ENCODE measurements at places on chromosomes 7 and 10.

DNA sequence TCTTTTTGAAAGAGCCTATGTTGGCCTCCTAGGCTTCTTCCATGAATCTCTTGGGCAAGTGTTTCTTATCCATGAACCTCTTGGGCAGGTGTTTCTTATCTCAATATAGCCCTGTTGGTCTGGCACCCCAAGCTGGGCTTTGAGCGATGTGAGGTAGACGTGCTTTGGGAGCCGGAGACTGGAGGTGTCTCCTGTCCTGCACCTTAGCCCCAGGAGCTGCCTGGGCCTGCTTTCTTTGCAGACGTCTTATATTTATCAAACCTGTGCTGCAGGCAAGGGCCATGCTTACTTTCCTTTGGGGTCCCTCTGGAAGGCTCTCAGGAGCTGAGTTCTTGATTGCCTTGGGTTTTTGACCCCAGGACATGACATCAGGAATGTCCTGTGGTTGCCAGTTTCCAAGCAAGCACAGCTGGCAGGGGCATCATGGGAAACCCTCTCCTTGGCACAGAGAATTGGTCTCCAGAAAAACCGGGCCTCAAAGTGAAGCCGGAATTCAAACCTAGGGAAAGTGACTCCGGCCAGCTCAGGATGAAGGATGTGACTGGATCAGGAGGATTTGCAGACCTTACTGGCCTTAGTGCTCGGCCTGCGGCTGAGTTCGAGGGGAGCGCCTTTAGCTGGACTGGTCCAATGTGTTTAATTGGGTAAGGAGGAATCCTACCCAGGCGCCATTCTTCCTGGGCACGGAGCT lies 2.8 kb downstream of the JAKMIP3 start:
- DNase-seq: no peak

DNA sequence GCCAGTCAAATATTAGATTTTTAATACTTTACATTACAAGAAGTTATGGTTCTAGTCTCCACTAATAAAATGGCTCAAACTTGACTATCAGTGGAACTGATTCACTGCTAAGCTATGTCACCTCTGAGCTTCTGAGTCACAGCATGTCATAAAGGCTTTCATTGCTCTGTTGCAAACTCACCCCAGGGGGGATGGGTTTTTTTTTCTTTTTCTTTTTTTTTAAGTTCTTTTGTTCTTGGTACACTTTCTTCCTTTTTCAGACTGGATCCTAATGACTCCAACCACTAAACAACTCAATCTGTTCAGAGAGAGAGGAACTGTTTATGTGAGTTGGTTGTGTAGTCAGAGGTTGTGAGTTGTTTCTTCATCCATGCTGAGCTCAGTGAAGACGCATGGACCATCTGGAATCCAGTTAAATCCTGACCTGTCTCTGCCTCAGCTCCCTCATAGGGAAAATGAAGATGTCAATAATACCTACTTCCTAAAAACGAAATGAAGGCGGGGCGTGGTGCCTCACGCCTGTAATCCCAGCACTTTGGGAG lies 11.0 kb downstream of the MYOF start:
- DNase-seq: no peak

- DNase-seq: no peak
These were observed 120.8 kb upstream of the HPS1 start for GRCh38 chr10:98567391-98568133.

DNA sequence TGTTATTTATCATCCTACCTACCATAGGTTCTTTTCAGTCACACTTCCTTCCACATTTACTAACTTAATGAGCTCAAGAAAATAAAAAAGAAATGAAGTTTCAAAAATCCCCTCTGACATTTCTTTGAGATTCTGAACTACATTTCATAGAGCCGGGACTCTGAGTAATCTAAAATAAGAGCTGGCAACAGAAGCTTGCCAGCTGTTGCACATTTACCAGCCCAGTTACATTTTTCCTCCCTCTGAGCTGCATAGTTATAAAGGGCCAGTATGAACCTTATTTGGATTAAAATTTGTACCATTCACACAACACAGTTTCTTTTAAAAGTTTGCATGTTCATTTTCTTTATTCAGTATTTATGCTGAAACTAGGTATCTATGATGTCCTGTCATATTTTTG lies 119.5 kb upstream of the CAV2 start:
- DNase-seq: no peak

GRCh38 chr10:88106366-88106765 lies 242.9 kb downstream of the PTEN start:
- no peak for DNase-seq

GRCh38 chr7:1562116-1562515 lies 6.1 kb upstream of the TMEM184A start:
- DNase-seq: no peak

DNA sequence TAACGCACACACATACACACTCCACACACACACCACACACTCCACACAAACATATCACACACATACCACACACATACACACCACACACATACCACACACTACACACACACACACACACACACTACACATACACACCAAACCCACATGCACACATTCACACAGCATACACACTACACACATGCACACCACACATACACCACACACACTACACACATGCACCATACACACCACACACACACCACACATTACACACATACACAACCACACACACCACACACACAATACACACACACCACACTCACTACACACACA lies 66.3 kb downstream of the MKI67 start:
- DNase-seq: no peak

DNA sequence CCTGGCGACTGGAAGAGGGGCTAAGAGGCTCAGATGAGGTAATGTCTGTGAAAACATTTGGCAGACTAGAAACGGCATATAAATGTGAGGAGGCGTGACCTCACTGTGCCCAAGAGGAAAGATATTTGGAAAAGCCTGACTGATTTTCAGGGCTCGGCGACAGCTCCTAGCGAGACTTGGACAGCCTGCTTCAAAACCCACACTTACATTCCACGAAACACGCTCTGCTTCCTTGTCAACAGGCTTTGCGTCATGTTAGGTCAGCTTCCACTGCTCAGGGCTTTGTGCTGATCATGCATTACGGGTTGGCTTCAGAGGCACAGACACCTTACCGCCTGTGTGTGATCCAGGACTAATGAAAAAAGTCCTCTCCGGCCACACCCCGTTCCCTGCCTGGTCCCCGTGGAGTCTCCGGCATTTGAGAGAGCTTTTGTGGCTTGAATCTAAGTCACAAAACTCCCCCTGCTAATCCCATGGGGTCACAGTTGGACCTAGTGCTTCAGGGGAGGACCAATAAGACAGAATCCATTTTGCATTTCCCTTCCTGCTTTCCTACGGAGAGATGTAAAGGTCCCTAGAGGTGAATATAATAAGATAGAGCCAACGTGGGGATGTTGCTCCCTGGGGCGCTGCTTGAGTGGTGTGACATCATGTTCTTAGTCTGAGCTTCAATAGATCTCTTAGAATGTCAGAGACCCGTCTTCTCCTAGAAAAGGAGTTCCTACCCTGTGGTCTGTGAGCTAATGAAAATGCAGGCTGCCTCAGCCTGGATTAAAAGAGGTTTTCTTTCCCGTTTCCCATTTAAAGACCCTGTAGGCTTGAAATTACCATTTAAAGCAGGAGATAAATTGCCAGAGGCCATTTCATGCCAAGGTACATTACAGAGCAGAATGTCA lies 25.5 kb downstream of the FGFBP3 start:
- peak; percentile 21 for DNase-seq

DNA sequence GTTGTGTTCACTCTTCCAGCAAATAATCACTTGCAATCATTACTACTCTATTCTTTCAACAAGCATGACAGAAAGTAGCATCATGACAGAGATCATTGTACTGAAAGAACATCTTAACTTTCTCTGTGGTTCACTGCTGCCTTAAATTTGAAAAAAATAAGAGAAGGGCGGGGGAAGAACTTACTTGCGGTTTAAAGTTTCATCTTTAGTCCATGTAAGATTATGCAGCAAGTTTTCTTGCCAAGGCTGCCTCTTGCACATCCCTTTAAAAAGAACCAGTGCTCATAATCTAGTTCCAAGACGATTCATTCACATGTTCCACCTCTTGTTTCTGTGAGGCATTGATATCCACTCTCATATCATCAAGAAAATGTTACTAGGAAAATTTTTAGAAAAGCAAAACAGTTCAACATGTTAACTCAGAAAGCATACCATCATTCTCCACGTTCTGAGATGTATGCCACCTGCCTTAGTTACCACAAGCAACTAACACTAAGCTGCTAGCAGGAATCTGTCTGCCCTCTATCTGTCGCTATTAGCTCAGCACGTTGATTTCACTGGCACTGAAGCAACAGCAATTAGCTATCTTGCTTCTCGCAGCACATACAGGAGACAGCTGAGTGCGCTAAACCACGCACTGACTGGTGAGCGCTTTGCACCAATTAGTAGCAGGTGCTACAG lies at the start of gene PCDH15:
TSS of gene PCDH15 (minus strand) at position 491 of the 681 bp plus-strand sequence. CDS start 136,969 bp downstream, outside the sequence.
- DNase-seq: no peak

- DNase-seq: no peak
These were observed 143.8 kb downstream of the CFTR start for GRCh38 chr7:117623606-117624005.

DNA sequence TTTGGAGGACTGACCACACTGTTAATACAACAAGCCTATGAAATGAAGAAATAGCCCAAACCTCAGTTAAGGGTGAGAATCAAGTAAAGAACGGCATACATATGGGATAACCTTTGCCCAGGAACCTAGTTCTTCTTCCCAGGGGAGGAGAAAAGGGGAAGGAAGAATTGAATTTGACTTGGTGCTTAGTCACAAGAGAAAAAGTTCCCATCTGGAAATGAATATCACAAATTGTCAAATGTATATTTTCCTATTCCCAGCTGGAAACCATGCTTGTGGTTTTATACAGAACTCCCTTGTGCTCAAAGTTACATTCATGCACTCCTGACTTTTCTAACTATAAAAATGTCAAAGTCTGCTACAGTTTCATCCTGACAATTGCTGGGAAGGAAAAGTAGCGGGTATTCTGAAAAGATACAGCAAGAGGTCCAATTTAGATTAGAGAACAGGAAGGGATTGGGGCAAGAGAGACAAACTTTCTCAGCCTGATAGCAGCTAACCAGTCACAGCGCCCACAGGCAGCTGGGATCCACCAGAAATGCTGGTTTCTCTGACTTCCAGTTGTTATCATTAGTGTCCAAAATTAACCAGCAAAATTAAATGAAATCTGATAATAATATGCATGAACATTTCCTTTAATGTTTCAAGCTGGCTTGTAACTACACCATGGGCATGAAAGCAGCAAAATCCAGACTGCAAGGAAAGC lies 18.6 kb upstream of the GSAP start:
- DNase-seq: no peak

DNA sequence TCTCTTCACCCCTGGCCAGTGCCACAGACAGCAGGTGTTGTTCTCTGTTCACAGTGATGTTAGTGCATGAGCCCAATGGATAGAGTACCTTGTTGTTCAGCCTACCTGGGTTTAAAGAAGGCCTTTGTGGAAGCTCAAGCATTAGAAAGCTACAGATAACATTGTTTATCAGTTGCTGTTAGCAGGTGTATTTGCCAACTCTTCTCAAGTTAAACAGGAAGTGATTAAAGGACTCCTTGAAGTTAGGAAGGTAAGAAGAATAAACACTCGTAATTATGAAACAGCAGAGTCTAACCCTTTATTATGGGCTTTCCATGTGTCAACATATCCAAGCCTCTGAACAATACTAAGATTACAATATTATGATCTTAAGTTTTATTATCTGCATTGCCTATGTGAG lies 25.9 kb downstream of the RGR start:
- DNase-seq: no peak

- DNase-seq: no peak
These were observed 6.0 kb downstream of the LRRC17 start for GRCh38 chr7:102918845-102919244.

GRCh38 chr7:87872346-87872745 lies 3.8 kb downstream of the SLC25A40 start:
- DNase-seq: no peak

GRCh38 chr10:61708846-61709245 lies 46.1 kb downstream of the CABCOCO1 start:
- DNase-seq: no peak

DNA sequence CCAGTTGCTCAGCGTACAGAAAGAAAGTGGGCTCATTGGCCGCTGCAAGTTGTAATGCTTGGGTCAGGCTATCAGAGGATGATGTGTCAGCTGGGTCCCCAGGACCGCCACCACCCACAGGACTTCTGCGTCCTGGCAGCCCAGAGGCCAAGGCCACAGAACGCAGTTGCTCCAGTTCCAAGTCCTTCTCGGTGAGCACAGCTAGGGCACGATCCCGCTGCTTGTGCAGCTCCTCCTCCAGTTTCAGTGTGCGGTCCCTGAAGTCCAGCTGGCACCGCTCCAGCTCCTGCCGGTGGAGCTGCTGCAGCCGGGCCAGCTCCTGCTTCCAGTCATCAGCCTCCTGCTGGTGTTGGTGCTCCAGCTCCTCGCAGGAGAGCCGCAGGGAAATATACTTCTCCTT lies 3.0 kb downstream of the GCC1 start:
- DNase-seq: peak; percentile 44

DNA sequence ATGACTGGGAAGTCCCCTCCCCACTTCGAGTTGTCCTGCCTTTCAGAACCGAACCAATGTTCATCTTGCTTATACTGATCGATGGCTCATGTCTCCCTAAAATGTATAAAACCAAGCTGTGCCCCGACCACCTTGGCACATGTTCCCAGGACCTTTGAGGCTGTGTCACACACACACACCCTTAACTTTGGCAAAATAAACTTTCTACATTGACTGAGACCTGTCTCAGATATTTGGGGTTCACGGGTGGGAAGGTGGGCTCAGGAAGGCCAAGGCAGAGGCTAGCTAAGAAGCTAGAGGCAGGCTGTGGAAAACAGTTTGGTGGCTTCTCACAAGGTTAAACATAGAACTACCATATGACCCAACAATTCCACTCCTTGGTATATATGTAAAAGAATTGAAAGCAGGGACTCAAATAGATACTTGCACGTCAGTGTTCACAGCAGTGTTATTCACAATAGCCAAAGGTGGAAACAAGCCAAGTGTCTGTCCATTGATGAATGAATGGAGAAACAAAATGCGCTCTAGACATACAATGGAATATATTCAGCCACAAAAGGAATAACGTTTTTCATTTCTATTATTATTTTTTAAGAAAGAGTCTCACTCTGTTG lies 15.4 kb downstream of the PRF1 start:
- DNase-seq: no peak

GRCh38 chr10:118465300-118465874 lies 123.3 kb upstream of the FAM204A start:
- no peak for DNase-seq

GRCh38 chr10:110691139-110691538 lies 47.0 kb downstream of the RBM20 start:
- no peak for DNase-seq

GRCh38 chr7:51634538-51634937 lies 317.9 kb upstream of the COBL start:
- DNase-seq: no peak

All from hypothalamus (tissue), 51 donors.